ENCODE measurements at places on chromosomes 5 and 9. TPM values are rescaled to one million over a fixed set of nuclear protein-coding genes. Genes with fewer than 3 reads are reported as not detected.

- no peaks in the 10 kb centered on the region for H3K4me1 ChIP-seq
- H3K27ac ChIP-seq, result no peak overlapping the region
- no peaks in the 10 kb centered on the region for H3K36me3 ChIP-seq
- no peak for DNase-seq
Observed at GRCh38 chr5:96195123-96195522, 233.5 kb upstream of the ELL2 start.

DNA sequence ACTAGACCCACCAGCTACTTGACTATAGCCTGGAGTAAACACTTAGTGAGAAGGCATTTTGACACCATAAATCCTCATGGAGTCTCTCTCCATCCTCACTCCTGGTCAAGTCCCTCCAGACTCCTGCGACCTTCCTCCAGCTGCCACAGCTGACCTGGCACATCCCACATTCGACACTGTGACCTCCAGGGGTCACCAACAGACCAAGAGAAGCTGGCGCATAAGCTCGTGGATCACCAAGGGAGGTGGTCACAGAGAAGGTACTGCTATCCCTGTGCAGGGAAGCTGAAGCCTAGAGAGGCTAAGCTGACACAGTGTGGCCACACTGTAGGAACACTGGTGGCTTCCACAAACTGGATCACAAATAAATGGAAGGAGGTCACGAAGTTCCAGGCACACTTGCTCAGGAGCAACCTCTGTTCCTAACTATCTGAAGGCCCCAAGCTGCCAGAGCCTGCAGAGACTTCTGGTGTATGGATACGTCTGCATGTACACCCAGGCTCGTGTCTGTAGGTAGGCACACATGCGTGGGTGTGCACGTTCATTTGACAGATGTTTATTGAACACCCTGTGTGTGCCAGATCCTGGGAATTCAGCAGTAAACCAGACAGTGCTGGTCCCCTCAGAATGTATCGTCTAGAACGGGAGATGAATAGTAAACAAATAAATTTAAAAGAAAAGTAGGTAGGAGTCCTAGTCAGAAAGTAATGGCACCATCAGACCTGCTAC, 104.4 kb downstream of the C5orf15 start:
- no peak for DNase-seq
- no peak overlapping the region for H3K4me3 ChIP-seq
- no peak overlapping the region for H3K27ac ChIP-seq
- no peaks in the 10 kb centered on the region for H3K4me1 ChIP-seq
- H3K27me3 ChIP-seq, result no peaks in the 10 kb centered on the region

DNA sequence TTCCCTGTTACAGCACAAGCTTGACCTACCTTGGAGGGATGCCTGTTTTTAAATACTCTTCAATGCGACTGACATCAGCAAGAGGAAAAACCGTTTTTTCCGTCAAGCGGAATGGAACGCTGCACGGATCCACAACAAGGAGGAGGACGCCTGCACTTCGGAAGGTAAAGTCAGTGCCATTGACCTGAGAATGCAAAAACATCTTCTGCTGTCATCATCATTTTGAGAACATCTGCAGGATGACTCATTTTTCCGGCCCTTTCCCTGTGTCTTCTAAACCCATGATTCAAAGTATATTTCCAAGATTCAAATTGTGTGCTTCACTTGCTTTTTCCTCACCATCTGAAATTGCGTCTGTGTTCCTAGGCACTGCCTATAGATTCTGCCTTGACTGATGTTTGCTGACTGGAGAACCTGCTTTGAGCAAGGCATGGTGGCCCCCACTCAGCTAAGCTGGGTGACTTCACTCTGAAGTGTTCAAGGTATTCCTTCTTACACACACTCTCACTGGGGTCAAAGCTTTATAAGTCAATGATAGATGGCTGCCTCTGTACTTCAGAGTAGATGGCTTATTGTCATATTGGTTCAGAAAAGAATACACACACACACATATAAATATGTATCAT, 78.1 kb downstream of the CEMIP2 start:
- H3K4me3 ChIP-seq, result no peak overlapping the region
- H3K36me3 ChIP-seq, result peaks cover 31% of the 10 kb centered on the region
- H3K4me1 ChIP-seq, result no peaks in the 10 kb centered on the region
- no peak overlapping the region for H3K27ac ChIP-seq
- no peak for DNase-seq
- H3K27me3 ChIP-seq, result no peaks in the 10 kb centered on the region

DNA sequence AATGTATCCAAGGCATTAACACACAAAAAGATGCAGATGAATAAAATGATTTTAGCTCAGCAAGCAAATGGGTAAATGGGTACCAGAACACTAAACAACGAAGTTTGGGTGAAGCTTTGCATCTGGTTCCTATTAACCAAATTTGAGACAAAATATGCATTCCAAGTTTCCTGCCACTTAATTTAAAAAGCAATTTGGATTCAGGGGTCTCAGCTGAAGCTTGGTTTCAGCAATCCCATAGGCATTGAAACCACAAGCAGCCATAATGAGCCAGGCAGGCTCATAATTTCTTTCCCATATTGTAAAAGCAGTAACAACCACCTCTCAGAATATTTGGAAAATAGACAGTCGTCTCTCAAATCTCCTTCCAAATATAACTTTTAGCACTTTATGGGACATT, 138.9 kb downstream of the NXNL2 start:
- no peaks in the 10 kb centered on the region for H3K27me3 ChIP-seq
- no peaks in the 10 kb centered on the region for H3K4me1 ChIP-seq
- no peaks in the 10 kb centered on the region for H3K36me3 ChIP-seq
- H3K4me3 ChIP-seq, result no peak overlapping the region
- H3K27ac ChIP-seq, result no peak overlapping the region
- no peak for DNase-seq

DNA sequence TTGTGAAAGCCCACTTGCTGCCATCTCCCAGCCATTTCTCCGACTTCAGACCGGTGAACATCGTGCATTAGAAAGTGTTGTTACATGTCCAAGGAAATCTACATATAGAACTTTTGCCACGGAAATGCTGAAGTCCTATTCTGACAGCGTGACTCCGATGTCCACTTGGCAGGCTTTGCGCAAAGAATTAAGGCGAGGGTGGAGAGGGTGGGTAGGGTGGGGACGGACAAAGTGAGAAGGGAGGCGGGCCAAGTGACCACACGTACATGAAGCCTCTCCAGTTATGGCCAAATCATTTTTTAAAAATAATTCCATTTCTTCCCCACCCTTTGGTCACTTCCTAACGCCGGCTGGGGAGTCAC, 460 bp upstream of the ACO1 start:
- DNase-seq, result no peak
- H3K27me3 ChIP-seq, result no peaks in the 10 kb centered on the region

DNA sequence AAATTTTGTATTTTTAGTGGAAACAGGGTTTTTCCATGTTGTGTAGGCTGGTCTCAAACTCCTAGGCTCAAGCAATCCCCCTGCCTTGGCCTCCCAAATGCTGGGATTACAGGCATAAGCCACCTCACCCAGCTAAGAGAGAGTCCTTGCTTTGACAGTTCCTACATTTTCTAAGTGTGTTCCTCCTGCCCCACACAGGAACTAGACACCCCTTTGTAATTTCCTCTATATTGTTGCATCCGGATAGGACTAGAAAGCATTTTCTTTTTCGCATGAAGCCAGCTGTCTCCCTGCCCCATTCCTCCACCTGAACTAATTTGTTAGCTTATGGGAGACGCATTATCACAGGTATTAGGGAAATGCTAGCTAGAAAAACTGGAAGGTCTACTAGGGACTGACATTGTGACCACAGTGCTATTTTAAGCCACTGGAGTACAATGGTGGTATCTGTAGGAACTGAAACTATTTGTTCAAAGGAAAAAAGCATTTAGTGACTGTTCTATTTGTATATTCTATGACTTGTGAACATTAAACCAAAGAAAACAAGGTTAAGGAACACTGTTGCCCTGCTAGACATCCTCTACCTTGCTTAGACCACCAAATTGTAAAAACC, 214.1 kb downstream of the SMARCA2 start:
- DNase-seq, result no peak
- no peaks in the 10 kb centered on the region for H3K27me3 ChIP-seq
- no peaks in the 10 kb centered on the region for H3K36me3 ChIP-seq
- no peak overlapping the region for H3K4me3 ChIP-seq

DNA sequence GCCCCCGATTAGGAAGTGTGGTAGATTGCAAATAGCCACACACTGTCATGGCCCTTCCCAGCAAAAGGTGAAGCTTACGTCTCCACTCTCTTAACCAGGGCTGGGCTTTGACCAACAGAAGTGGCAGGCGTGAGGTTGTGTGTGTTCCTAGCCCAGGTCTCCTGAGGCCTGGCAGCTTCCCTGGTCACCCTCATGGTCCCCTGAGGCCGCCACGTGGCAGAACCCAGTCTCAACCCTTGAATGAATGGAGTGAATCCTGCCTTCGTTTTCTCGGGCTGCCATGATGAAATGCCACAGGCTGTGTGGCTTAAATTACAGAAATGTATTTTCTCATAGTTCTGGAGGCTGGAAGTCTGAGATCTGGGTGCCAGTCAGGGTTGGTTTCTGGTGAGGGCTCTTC, 370.4 kb downstream of the IRX2 start:
- no peak overlapping the region for H3K27ac ChIP-seq
- no peaks in the 10 kb centered on the region for H3K36me3 ChIP-seq
- H3K4me1 ChIP-seq, result no peaks in the 10 kb centered on the region
- no peaks in the 10 kb centered on the region for H3K27me3 ChIP-seq

GRCh38 chr5:159106569-159107282, 7.0 kb upstream of the EBF1 start:
- no peak overlapping the region for H3K4me3 ChIP-seq
- H3K27ac ChIP-seq, result no peak overlapping the region
- H3K27me3 ChIP-seq, result peaks cover 7% of the 10 kb centered on the region
- no peaks in the 10 kb centered on the region for H3K36me3 ChIP-seq
- peaks cover 25% of the 10 kb centered on the region for H3K4me1 ChIP-seq

DNA sequence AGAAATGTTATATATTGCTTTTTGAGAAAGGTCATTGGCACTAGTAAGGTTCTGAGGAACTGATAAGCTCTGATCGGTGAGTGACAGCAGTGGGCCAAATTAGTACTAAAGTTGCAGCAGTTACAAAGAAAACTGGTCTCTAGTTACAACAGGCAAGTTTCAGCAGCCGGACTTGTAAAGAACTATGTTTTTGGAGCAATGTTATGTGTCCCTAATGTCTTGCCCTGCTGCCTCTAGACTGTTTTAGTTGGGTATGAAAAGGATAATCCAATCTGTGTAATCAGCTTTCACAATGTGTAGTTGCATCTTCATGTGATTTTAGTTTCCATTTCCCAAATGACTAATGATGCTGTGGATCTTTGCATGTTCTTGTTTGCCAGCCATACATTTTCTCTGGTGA, 113.5 kb downstream of the CAMK4 start:
- H3K4me1 ChIP-seq, result no peaks in the 10 kb centered on the region
- H3K27ac ChIP-seq, result no peak overlapping the region
- H3K27me3 ChIP-seq, result no peaks in the 10 kb centered on the region
- DNase-seq, result no peak
- no peak overlapping the region for H3K4me3 ChIP-seq

GRCh38 chr5:137441476-137441875, 57.6 kb downstream of the SPOCK1 start:
- no peaks in the 10 kb centered on the region for H3K27me3 ChIP-seq
- no peak overlapping the region for H3K4me3 ChIP-seq
- no peaks in the 10 kb centered on the region for H3K36me3 ChIP-seq

GRCh38 chr9:7095058-7095457, 337.3 kb downstream of the KDM4C start:
- no peaks in the 10 kb centered on the region for H3K27me3 ChIP-seq
- H3K27ac ChIP-seq, result no peak overlapping the region
- no peaks in the 10 kb centered on the region for H3K36me3 ChIP-seq
- DNase-seq, result no peak
- no peak overlapping the region for H3K4me3 ChIP-seq

DNA sequence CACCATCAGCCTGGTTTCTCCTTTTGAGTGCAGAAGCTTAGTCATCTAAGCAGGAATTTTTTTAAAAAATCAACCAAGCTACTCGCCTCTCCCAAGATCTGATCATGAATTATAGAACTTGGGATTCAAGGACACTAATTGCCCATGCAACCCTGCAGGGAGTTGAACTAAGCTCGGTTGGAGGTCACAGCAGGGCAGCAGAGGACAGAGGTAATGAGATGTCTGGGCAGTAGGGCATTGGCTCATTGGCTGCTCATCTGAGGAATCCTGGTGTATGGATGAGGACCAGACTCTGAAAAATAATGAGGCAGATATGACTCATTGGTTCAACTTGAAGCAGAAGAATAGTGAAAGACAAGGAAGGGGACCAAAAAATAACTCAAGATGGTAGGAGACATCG, 111.8 kb upstream of the TLE1 start:
- no peaks in the 10 kb centered on the region for H3K36me3 ChIP-seq
- no peak for DNase-seq
- H3K27ac ChIP-seq, result no peak overlapping the region
- H3K27me3 ChIP-seq, result no peaks in the 10 kb centered on the region

GRCh38 chr5:91170266-91170665, 212.9 kb downstream of the ARRDC3 start:
- no peaks in the 10 kb centered on the region for H3K27me3 ChIP-seq
- no peaks in the 10 kb centered on the region for H3K36me3 ChIP-seq
- no peak for DNase-seq

DNA sequence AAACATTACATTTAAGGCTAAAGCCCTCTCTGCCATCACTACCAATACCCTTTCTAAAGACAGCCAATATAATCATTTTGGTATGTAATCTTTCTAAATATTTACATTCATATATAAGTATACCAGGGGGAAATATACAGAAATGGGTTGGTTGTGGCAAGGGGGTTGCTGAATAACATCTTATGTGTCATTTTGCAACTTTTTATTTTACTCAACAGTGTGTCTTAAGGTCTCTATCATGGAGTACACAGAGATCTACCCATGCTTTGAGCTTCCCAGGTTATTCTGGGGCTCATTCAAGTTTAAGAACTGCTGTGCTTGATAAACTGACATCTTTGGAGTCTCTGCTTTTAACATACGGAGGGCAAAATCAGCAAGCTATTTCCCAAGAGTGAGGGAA, 7.4 kb upstream of the FAT2 start:
- no peak overlapping the region for H3K27ac ChIP-seq
- H3K4me3 ChIP-seq, result no peak overlapping the region
- no peaks in the 10 kb centered on the region for H3K27me3 ChIP-seq
- no peaks in the 10 kb centered on the region for H3K4me1 ChIP-seq

- no peak for DNase-seq
- no peaks in the 10 kb centered on the region for H3K4me1 ChIP-seq
- no peaks in the 10 kb centered on the region for H3K36me3 ChIP-seq
- no peak overlapping the region for H3K4me3 ChIP-seq
- H3K27ac ChIP-seq, result no peak overlapping the region
Observed at GRCh38 chr9:132946631-132947295, 2.3 kb upstream of the TSC1 start.

- no peak overlapping the region for H3K27ac ChIP-seq
- no peak overlapping the region for H3K4me3 ChIP-seq
- no peaks in the 10 kb centered on the region for H3K36me3 ChIP-seq
- DNase-seq, result no peak
- H3K4me1 ChIP-seq, result no peaks in the 10 kb centered on the region
- H3K27me3 ChIP-seq, result no peaks in the 10 kb centered on the region
Observed at GRCh38 chr5:174937201-174938123, 213.1 kb downstream of the MSX2 start.

KIF3A gene
- 3.1 TPM for total RNA-seq

IL33 gene
- total RNA-seq, result 8.7 TPM

COL5A1 gene
- 4.8 TPM for total RNA-seq

DOLPP1 gene
- total RNA-seq, result 14.8 TPM

ATP10B gene
- not detected for total RNA-seq

FSD1L gene
- 1.9 TPM for total RNA-seq

PCA3 gene
- 0.53 TPM for total RNA-seq

CTNNAL1 gene
- 24.5 TPM for total RNA-seq

INSL6 gene
- total RNA-seq, result not detected

TAF9 gene
- total RNA-seq, result 26.0 TPM

MAMDC4 gene
- total RNA-seq, result 21.8 TPM

LVRN gene
- total RNA-seq, result 0.07 TPM

All from right lobe of liver (tissue), 6 donors.